Suprapubic skin (tissue), 4 donors: ENCODE measurements at places on chromosomes 16 and 17. TPM values are rescaled to one million over a fixed set of nuclear protein-coding genes. Genes with fewer than 3 reads are reported as not detected.

The FBXL16 gene
- total RNA-seq, result 13.7 TPM

The RCVRN gene
- 0.89 TPM for total RNA-seq

The PPM1E gene
- total RNA-seq, result not detected

The CD7 gene
- total RNA-seq, result 1.6 TPM

The CACNG3 gene
- total RNA-seq, result not detected

The TMC6 gene
- total RNA-seq, result 27.9 TPM

The KRTAP16-1 gene
- not detected for total RNA-seq

The COL1A1 gene
- 36.0 TPM for total RNA-seq

The MYH2 gene
- not detected for total RNA-seq

The CDH13 gene
- total RNA-seq, result 90.4 TPM

The GP1BA gene
- not detected for total RNA-seq

The ATXN7L3 gene
- 44.1 TPM for total RNA-seq

The CCL1 gene
- total RNA-seq, result not detected

The SP6 gene
- total RNA-seq, result 6.6 TPM

The TTYH2 gene
- total RNA-seq, result 12.0 TPM

The KRTAP2-4 gene
- 13.4 TPM for total RNA-seq

The HOXB3 gene
- total RNA-seq, result 20.8 TPM

The CCL4L2 gene
- total RNA-seq, result not detected

The TAT gene
- total RNA-seq, result not detected

The TEKT5 gene
- not detected for total RNA-seq

The KRTAP4-8 gene
- total RNA-seq, result 4.4 TPM

The P2RX5 gene
- not detected for total RNA-seq

The FDXR gene
- 29.6 TPM for total RNA-seq

The PITPNM3 gene
- 20.3 TPM for total RNA-seq

The SLC6A2 gene
- 30.2 TPM for total RNA-seq
